ENCODE measurements at places on chromosomes 16 and 17. TPM values are rescaled to one million over a fixed set of nuclear protein-coding genes. Genes with fewer than 3 reads are reported as not detected.
A peak's percentile ranks its signal among the peaks of the same experiment; 100 is the strongest.

The TNP2 gene
- not detected for polyA plus RNA-seq

The SNN gene
- polyA plus RNA-seq, result 16.7 TPM

- peak; percentile 71 for DNase-seq
These were observed 15.3 kb downstream of the LCMT1 start for GRCh38 chr16:25126820-25127232.

- peak; percentile 79 for DNase-seq
These were observed 21.3 kb downstream of the SRCIN1 start for GRCh38 chr17:38584350-38584925.

DNA sequence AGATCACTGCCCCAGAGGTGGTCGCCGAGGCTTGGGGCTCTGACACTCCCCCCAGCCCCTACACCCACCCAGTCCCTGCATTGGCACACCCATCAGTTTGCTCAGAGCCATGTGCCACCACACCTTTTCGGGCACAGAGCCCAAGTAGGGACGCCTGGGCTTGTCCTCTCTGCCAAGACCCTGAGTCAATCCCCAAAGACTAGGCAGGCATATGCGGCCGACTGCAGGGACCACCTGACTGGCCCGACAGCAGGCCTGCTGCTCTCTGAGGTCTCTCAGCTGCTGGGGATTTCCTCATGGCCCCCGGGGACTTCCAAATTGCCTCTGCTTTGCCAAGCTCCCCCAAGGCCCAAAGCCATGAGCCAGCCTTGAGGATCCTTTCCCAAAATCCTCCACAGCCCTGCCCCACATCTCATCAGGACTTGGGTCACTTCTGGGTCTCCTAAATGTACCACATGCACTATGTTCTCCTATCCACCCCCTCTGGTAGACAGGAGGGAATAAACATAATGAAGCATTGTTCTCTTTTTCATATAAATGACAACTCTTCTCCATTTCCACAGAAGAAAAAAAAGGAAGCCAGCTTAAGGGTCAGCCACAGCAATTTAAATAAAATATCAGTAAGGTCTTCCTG lies 30.6 kb downstream of the MYO18A start:
- DNase-seq, result no peak

DNA sequence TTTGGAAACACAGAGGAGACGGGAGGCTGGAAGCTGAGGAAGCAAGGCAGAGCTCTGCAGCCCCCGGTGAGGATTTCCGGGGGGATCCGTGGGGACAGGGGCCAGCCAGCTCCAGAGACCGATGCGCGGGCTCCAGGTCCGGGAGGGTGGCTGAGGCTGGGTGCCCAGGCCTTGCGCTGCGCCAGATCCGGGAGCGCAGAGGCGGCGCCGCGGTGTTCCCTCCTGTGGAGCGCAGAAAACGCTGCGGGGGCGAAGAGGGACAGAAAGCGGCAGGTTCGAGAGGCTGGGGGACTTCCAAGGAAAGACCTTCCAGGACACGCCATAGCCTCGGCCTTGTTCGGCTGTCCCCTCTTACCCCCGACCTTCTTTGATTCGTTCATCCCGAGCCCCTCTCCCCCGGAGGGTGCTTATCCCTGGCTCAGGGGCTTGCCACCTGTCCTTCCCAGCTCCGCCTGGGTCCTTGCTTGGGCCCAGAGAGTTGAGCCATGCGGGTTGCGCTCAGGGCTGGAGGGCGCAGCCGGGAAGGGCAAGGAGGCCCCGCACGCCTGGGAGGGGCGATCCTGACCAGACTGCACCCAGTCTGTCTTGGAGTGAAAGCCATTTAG lies 697 bp upstream of the SHISA9 start:
- DNase-seq, result no peak

Measured in hepatocyte (in vitro differentiated cells).